Daoy (cell line): ENCODE measurements at places on chromosomes 5 and 9.

DNA sequence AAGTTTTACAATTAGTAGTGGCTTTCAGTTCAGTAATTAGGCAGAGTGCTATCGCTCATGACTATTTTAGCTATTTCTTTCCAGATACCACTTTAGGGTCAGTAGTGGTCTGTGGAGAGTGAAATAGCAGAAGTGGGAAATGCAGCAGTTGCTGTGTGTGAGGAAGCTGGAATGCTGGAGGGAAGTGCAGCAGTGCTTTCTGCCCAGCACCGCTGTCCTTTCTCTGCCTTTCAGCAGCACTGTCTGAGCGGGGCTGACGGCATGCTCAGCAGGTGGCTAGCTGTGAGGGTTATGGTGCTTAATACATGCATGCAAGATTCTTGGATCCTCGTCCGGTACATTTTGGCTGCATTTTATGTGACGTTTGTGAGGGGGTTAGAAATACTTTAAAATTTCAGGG lies 213.9 kb downstream of the PBX3 start:
- no peak for DNase-seq

GRCh38 chr9:36796671-36797419 lies 224.2 kb downstream of the MELK start:
- DNase-seq: no peak

GRCh38 chr5:171433352-171433698 lies 13.9 kb downstream of the FGF18 start:
- DNase-seq: no peak

DNA sequence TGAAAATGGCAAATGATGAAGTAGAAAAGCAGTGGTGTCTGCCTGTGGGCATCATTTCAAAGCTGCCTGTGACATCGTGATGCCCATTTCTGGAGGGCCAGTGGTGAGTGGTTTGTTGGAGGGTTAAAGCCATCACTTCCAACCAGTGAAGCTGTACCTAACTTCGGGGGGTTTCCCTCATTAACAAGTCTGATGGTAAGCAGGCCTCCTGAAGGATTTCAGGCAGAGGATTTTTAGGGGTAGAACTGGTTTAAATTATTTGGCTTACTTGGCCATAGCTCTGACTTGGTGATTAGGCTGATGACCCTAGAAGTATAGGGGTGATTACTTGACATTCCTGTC lies 10.7 kb downstream of the TNFAIP8 start:
- no peak for DNase-seq

GRCh38 chr9:129626079-129626624 lies at the start of gene NTMT1:
NTMT1 (plus strand) TSS chr9:129626163; CDS start chr9:129632704, 6,541 bp downstream.
- DNase-seq: peak; percentile 76

- DNase-seq: no peak
These were observed 1267.5 kb upstream of the CDH9 start for GRCh38 chr5:28305891-28306290.

- DNase-seq: no peak
These were observed 31.0 kb downstream of the DAP start for GRCh38 chr5:10730043-10730351.

GRCh38 chr9:112327718-112328450 lies 5.5 kb downstream of the PTBP3 start:
- DNase-seq: no peak

DNA sequence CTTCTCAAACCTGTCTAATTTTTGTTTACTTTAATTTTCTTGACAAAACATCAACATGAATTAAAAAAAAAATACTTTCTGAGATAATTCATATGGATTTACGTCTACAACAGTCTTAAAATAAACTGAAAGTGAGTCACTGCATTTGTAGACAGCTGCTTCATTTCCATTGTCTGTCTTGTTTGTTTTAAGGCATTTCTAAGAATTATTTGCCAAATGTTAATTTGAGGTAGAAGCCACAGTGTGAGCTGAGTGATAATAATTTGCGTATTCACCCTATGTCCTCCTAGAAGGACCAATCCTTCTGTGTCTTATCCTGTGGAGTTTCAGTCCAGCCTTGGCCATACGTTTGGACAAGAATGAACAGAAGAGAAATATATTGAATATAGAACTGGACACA lies 174.5 kb downstream of the CFAP90 start:
- DNase-seq: no peak

- DNase-seq: no peak
These were observed 27.0 kb downstream of the PTGES start for GRCh38 chr9:129725795-129726251.

GRCh38 chr9:76521244-76521681 lies 62.3 kb downstream of the GCNT1 start:
- no peak for DNase-seq

DNA sequence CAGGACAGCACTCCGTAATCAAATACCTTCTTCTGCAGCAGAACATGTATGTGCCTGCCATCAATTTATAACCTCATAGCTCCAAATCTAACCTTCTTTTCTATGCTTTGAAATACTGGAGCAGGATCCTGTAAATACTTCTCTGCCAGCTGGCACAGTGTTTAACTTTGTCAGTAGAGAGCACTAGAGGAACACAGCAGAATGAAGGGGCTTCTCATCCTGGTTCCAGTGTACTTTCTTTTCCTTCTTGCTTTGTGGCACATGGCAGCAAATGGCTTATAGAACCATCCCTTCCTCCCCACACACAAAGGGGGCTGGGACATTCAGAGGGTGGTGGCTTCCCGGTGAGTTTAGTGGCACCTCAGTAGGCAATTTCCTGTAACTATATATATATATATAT lies 3.8 kb upstream of the FBXW11 start:
- DNase-seq: peak; percentile 11

GRCh38 chr9:134236001-134236421 lies 71.6 kb upstream of the RNU6ATAC start:
- DNase-seq: peak; percentile 46

DNA sequence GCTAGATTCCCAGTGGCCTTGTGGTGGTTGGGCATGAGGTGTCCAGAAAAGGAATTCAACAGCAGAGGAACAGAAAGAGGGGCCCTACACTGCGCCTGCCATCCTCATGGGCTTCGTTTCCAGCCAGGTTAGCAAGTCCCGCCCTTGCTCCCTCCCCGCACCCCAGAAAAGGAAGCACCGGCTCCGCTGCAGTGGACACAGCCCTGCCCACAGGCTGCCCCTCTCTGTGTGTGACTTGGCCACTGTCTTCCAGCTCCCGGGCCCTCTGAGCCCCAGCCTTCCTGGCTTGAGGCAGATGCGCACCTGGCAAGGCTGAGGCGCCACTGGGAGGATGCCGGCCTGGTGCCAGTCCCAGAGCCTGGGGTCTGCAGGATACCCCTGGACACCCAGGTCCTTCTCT lies 305.0 kb upstream of the IRX4 start:
- no peak for DNase-seq

- no peak for DNase-seq
These were observed 685.3 kb upstream of the EDIL3 start for GRCh38 chr5:85069659-85070640.

GRCh38 chr9:27653246-27653645 lies 80.0 kb upstream of the C9orf72 start:
- no peak for DNase-seq

DNA sequence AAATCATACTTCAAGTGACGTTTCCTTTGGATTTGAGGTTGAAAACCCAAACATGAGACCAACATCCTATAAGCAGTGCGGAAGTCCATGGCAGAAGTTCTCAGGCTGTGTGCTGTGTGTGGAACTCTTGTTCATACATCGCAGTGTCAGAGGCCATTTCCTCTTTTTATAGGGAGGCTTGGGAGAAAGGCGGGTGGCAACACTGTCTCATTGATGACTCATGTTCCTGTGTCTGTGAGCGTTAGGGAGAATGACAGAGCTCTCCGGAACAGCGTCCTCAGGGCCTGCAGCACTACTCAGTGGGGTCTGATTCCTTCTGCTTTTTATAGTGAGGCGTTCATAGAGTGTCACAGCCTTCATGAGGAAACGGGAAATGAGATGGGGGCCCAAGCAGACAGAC lies 98.8 kb upstream of the BASP1 start:
- peak; percentile 94 for DNase-seq

DNA sequence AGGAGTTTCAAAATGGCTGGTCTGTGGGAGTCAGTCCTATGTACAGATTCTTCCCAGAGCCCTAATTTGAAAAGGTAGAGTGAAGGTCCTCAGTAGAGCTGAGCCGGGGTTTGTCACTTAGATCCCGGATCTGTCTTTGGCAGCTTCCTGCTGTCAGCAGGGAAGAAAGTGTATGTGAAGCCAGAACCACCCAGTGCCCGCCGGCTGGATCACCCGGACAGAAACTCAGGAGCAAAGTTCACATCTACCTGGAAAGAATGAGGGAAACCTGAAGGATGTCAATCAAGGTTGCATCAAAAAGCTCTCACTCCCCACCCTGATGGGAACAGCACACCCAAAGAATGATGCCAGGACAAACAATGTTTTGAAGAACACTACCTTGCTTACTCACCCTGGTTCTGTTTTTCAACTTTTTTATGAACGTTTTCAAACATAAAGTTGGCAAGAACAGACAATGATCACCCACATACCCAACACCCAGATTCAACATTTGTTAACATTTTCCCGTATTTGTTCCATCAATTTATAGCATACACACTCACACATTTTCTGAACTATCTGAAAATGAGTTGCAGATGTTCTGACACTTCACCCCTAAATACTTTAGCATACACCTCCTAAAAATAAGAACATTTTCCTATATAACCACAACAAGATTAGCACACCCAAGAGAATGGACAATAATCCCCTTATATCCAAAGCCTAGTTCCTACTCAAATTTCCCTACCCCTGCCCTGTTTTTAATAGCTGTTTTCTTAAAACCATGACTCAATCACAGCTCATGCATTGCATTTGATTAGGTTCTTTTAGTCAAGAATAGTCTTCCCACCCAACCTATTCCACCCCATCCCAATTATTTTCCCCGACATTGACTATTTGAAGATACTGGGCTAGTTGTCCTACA lies 133.9 kb downstream of the LHFPL2 start:
- DNase-seq: no peak

GRCh38 chr5:77277759-77278158 lies 67.3 kb downstream of the PDE8B start:
- DNase-seq: no peak

- DNase-seq: peak; percentile 93
These were observed at the start of gene MELK for GRCh38 chr9:36572515-36573418. MELK (plus strand) TSS chr9:36572895; CDS start chr9:36581682, 8,787 bp downstream.

GRCh38 chr5:176368726-176369125 lies 3.4 kb downstream of the ARL10 start:
- DNase-seq: no peak

DNA sequence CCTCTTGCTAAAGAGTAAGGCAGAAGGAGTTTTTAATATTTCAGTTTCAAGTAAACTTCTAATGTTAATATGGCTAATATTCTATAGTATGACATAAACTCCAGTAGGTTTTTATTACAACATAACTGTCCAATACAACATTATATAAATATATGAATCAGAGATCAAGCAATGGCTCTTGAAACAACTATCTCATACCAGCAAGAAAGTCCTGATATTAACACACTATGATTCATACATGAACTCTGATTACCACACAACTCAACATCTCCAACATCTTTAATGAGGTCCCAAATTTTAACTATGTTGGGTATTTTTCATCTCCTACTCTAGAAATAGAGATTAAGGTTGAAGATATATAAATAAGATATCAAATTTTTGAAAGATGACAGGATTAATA lies 878.3 kb downstream of the TLE1 start:
- DNase-seq: no peak

GRCh38 chr9:18188971-18189370 lies 285.0 kb upstream of the ADAMTSL1 start:
- no peak for DNase-seq

GRCh38 chr9:99050292-99050911 lies 54.5 kb upstream of the TGFBR1 start:
- peak; percentile 69 for DNase-seq

DNA sequence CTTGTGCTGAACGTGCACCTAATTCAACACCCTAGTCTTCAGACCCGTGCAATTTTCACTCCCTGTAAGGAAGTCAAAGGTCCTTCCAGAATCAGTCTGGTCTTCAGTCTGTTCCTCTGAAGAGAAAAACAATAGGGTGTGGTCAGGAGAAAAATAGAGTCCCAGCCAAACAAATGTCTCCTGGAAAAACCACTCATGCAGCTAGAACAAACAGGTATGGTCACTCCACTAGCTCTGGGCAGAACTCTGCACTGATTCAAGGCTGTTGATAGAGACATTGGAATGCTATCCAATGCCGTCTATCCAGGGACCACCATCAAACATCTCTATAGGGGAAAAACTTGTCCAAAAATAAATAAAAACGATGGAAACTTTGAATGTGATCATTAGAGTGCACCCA lies 81.8 kb upstream of the MAP3K1 start:
- DNase-seq: no peak

DNA sequence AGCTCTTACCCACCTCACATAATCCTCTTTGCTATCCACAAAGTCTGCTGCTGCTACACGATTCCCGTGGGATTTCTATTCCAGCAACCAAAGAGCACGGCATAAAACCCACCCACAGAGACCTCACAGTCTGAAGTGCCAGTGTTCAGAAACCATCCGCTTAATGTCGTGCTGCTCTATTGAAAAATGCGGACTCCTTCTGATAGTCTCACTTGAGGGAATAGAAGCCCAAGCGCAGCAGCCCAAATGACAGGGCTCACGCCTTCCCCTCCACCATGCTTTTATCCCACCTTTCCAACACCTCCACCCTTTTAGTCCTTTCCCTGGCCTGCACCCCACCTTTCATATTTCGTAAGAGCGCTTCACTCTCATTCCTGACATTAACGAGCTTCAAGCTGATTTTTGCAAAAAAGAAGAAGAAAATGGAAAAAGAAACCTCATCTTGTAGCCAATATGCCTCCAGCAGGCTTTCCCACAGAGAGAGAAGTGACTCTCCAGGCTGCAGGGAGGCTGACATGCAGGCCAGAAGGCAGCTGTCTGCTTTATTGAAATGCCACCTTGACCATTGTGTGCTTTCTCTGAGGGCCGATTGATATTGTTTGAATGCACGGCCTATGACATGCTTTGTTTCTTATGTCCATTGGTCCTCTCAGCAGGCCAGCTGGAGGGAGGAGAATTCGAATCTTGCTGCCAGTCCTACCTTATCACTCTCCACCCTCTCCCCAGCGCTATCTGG lies 70.6 kb upstream of the PCSK1 start:
- DNase-seq: no peak

DNA sequence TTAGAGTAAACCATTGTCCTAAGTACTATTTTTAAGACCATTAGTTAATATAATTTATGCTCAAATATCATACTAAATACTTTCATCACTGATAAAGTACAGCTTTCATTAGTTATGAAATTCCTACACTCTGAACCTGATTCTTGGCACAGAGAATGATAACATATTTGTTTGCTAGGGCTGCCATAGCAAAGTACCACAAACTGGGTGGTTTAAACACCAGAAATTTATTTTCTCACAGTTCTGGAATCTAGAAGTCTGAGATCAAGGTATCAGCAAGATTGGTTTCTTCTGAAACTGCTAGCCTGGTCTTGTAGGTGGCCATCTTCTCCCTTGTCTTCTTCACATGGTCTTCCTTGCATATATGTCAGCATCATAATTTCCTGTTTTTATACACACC lies 608.4 kb downstream of the TLE1 start:
- no peak for DNase-seq
